H9 (cell line): ENCODE measurements at places on chromosomes 16 and 17.
A peak's percentile ranks its signal among the peaks of the same experiment; 100 is the strongest.

DNA sequence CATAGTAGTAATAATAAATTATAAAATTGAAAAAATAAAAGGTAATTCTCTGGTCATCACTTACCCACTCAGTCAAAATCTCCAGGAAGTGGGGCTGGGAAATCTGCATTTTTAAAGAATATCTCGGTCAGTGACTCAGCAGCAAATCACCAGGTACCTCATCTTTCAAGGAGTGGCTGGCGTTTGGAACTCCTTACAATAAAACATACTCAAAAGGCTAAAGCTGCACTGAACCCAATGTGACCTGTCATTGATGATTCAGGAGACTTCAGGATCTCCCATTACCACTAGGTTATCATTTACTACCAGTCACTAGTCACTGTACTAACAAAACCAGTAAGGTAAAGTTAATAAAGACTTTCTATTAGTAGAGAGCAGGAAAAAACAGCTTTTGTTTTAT, 21.5 kb upstream of the RFFL start:
- no peak for DNase-seq

DNA sequence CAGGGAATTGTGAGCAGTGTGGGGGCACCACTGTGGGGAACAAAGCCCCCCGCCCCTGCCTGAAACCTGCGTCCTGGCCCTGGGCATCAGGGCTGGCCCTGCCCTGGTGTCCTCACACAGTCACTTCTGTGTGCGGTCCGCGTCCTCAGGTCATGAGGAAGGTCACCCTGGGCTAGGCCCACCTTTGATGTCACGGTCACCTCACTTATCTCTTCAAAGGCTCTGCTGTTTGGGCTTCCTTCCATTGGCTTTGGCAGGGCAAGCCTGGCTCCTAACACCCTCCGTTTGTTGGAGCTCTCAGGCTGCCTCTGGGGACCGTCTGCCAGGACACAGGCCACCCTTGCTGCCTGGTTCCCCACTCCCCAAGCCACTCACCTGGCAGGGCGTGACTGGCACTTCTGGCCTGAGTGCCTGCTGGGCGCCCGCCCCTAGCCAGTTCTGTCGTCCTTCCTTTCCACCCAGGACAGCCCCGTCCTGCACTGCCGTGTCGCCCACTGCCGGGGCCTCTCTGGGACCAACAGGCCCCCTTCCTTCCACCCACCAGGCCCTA, 8.8 kb downstream of the CENPX start:
- no peak for DNase-seq

DNA sequence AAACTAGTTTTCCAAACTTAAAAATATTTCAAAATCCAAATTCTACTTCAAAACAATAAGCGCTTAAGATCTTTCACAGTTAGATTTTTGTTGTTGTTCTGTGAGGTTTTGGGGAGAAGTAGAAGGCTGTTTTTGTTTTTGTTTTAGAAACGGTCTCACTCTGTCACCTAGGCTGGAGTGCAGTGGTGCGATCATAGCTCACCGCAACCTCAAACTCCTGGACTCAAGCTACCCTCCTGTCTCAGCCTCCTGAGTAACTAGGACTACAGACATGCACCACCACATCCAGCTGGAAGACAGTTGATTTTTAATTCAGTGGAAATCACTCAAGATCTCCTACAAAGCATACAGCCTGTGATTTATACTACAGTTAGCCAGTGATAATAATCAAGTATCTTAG, 2.7 kb downstream of the SHCBP1 start:
- DNase-seq: no peak

DNA sequence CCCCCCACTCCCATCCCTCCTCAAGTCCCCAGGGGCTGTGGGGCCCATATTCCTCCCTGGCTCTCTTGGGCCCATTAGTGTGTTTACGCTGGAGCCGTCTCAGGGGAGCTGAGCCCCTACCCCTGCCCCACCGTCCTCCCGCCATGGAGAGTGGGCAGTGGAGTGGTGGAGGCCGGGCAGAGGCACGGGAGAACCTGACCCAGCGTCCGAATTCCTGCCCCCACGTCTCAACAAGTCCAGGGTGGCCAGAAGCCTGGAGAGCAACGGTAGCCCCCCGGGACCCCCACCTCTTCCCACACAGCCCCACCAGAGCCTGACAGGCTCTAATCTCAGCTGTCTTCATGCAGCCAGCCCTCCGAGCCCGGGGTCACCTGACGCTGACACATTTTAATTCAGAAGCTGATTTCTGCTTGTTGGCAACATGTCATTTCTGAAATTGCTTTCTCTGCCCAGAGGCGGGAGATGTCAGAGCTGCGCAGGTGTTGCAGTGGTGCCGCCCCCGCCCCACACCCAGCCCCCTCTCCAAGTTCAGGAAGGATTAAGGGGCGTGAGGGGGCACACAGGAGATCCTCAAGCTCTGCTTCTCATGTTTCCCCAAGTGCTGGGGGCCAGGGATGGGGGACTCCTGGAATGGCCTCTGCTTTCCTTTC, 32.6 kb downstream of the WNT9B start:
- DNase-seq: no peak

- no peak for DNase-seq
These were observed 182.3 kb downstream of the PHKB start for GRCh38 chr16:47643323-47644000.

DNA sequence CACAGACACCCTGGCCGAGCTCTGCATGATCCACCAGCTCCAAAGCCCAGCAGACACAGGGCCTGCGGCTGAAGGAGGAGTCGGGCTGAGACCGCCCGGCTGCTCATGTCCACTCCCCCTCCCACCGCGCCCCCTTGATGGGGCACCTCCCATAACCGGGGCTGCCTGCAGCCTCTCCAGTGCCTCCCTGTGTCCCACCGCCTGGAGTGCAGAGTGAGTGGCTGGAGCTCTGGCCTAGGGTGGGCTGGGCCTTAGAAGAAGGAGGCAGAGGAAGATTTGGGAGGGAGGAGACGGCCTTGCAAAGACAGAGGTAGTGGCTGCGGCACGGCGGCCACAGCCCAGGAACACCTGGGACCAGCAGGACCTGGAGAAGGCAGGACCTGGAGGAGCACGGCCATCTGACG, 4.0 kb downstream of the CBFA2T3 start:
- peak; percentile 64 for DNase-seq

DNA sequence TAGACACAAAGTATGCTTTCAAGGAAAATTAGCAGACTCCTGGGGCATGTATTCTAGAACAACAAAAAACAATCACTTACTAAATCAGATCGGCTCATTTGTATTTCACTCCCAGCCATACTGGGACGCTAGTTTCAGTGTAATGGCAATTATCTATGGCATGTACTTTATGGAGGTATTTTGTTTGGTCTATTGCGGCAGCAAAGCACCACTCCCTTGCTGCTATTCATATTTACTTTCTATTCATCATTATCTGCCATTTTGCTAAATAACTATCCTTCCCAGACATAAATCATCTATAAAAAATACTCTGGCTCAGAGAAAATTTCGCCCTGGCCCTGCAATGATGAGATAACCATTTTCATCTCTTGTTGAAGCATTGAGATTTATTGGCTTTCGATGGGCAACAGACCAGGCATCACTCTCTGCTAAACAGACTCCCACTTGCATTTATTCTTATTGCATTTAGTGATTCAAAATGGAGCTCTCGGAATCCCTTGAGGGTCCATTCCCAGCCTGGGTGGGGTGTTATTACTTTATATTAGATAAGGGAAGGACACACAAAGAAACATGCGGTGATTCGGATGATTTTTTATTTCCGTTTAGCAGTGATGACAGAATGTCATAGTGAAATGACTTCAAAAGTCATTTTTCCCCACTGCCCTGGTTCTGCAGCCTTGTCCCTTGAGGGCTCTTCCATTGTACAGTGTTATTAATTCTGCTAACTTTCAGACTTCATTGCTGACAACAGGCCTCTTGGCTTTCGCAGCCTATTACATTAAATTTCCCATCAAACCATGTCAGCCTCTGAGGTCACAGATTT, 225.8 kb downstream of the IRX3 start:
- no peak for DNase-seq

- no peak for DNase-seq
These were observed 9.7 kb downstream of the ACLY start for GRCh38 chr17:41909088-41909487.

DNA sequence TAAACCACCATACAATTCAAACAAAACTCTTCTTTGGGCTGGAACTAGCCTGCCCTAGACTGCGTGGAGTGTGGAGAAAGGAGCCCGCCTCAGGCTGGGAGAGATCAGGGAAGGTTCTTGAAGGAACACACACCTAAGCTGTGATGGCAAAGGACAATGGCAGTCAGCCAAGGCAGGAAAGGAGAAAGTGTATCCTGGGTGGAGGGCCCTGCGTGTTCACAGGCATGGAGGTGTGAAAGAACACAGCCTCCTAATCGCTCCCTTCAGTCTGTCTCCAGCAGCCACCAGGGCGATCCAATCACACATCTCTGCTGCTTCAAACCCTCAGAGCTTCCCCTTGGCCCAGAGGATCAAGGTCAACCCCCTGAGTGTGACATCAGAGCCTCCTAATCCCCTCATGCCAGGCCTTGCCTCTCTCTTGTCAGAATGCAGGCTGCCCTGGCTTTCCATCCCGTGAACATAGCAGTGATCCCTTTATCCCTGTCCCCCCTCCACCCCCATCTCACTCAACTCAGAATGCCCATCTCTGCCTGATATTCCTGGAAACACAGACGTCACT, 173.0 kb downstream of the KATNIP start:
- no peak for DNase-seq

DNA sequence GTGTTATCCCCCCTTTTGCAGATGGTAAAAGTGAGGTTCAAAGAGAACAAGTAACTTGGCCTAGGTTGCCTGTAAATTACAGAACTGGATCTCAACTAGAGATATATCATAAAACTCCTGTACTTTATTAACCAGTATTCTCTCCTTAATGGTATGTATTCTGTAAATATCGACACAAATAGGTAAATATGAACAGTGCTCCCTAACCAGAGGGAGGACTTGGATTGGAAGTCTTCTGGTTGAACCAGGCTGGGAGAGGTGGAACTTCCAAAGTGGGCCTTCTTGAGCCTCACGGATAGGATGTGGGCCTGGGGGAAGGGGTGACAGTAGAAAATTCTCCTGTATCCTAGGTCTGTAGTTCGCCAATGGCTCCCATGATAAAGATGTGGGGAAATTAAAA, 7.7 kb downstream of the STAT5A start:
- no peak for DNase-seq

DNA sequence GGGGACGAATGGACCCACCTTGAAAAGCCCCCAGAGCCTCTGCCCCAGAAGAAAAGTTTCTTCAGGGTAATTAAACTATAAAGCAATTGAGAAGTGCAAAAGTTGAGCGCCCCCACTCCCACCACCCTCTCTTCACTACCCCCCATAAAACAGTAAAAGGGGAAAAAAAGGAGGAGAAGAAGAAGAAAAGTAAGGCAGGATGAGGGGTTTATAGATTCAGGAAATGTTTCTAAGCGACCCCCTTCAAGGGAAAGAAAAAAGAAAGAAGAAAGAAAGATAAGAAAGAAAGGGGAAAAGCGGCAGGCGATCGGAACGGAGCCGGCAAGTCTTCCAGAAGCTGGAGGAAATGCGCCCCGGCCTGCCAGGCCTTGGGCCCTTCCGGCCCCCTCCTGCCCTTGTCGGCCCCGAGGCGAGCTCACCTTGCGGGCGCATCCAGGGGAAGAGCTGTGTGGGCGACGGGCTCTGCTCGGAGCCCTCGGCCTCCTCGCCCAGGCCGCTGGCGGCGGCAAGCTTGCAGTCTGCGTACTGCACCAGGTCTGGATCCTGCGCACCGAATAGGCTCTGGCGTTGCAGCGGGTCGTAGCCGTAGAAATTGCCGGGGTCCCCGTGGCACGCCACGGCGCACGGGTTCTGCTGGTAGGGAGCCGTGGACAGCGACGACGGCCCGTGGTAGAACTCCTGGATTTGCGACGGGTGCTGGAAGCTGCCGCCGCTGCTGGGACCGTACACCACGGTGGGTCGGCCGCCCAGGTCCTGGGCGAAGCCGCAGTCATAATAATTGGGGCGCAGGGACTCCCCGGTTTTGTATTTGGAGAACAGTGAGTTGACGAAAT, 1.0 kb downstream of the HOXB8 start:
- peak; percentile 78 for DNase-seq

- no peak for DNase-seq
These were observed 60.3 kb downstream of the ZNF778 start for GRCh38 chr16:89277641-89278341.

DNA sequence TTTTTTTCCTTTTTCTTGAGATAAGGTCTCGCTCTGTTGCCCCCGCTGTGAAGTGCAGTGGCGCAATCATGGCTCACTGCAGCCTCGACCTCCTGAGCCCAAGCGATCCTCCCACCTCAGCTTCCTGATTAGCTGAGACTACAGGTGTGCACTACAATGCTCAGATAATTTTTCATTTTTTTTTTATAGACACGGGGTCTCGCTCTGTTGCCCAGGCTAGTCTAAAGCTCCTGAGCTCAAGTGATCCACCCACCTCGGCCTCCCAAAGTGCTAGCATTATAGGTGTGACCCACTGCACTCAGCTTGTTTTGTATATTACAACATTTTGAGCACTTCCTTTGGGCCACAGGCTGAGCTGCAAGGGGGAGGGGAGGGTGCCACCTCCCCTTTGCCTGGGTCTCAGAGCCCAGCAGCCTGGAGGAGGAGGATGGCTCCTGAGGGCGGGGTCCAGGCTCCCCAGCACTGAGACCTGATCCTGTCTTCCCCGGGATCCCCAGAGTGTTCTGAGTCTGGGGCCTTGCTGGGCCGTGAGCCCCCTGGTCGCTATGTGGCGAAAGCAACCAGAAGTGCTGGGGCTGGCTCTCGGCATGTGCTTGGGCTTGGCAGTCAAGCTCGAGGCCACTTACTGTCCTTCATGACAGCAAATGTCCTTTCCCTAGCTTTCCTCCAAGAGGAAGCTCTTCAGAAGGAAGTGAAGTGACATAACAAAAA, 8.1 kb downstream of the DEF8 start:
- DNase-seq: no peak

- DNase-seq: no peak
These were observed 86.8 kb upstream of the SALL1 start for GRCh38 chr16:51237861-51238378.

- DNase-seq: no peak
These were observed 44.0 kb upstream of the YPEL2 start for GRCh38 chr17:59287452-59287851.

DNA sequence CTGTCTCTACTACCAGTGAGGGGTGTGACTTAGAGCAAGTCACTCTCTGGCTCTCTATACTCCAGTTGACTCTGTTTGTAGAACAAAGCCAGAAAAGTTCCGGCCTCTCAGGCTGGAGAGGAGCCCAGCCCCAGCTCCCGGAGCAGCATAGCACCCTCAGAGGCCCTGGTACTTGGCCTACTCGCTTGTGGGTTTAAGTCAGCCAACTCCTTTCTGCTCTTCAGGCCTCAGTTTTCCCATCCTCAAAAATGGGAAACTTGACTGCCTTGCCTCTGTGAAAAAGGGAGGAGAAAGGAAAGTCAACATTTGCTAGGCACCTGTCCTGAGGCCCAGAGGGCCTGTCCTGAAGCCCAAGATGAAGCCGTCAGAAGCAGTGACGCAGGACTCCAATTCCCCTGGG, 1.1 kb downstream of the CHST6 start:
- DNase-seq: no peak

DNA sequence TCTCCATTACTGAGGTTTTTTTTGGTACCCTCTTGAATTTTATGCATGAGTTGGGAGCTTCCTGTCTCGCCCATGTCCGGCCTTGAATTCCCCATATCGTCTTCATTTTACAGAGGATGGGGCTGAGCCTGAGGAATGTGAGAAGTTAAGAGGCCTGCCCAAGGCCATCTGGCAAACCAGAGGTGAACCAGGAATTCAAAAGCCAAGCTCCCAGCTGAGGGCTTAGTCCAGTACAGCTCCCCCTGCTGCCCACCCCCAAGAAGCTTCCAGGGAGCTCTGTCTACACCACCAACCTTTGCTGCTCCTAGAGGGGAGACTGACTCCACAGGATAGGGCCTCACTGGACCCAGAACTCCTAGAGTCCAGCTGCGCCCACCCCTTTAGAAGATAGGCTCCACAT, 20.7 kb upstream of the C16orf78 start:
- DNase-seq: peak; percentile 81
